ENCODE measurements at places on chromosomes 7 and 10. TPM values are rescaled to one million over a fixed set of nuclear protein-coding genes. Genes with fewer than 3 reads are reported as not detected.

DNA sequence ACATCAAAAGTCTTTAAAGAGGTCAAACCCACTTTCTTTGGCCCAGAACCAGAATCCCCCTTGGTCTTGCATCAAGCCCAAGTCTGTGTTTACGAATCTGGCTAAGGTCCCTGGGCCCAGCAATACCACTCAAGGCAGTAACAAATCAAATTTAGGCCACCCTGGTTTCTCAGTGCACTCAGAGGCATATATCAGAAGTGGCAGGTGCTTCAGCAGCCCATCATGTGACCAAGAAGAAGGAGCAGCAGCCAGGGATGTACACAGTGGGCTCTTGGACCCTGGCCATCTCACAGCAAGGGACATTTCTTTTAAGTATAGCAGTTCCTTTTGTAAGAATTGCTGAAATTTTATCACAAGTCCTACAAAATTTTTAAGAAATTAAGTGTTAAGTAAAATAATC lies 7.3 kb upstream of the SLC25A13 start:
- DNase-seq = no peak

GRCh38 chr7:4659551-4660286 lies 22.4 kb upstream of the FOXK1 start:
- DNase-seq = no peak

DNA sequence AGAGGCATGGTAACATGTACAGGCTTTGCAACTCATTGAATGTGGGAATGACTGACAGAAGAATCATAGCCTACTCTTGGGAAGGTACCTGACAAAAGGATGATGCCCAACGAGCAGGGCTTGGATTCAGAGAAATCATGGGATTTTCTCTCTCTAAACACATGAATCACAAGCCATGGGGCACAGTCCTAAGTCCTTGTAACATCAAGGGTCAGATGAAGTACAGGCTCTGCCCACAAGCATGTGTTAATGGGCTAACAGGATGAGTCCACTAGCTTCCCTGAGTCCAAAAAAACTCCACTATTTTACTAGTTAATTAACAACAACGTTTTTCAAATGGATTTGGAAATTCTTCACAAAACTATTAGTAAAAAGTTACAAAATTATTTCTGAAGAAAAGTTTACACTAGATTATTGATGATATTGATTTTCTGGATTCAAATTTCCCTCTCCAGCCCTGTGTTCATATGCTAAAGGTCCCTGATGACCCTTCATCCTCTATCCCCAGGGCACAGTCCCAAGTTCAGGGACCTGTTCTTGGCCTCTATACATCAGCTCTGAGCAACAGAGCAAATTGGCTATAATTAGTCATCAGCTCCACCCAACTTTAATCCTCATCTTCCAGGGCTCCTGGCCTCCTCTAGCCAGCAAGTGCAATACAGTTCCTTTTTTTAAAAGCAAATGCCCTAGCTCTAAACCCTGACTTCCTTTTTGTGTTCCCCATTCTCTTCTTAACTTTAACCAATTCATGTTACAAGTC lies 99.8 kb downstream of the GSAP start:
- no peak for DNase-seq

GRCh38 chr10:11448545-11449244 lies 162.8 kb downstream of the USP6NL start:
- DNase-seq = no peak

RSU1 gene
- 58.6 TPM for total RNA-seq

SBDS gene
- 185 TPM for total RNA-seq

DNA sequence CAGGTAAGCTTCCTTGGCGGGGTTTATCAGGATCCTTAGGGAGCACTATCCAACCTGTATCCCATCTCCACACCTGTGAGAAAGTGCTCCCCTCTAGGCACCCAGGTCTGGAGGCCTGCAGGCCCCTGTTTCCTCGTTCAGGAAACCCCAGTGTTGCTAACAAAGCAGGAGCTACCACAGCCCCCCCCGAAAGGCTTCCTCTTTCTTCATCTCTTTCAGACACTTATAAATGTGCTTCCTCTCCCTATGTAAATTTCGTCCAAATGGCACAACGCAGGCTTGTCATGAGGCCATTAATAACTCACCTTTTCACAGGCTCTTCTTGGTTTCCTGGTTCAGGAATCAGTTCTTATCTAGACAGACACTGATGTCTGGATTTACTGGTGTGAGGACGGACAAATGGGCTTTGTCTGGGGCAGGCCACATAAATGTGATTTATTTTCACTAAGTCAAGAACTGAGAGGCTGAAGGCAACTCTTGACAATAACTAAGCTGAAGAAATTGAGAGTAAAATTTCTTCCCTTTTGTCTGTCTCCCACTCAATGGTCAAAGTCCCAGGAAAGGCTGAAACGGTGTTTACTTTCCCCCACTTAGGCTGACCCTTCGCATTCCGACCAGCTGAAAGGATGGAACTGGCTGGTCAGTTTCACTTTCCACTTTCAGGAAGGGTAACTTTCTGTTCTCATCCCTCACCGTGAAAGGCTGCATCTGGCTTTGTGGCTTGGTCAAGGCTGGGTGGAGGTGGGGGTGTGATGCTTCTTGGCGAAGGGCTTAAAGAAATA lies 46.8 kb downstream of the PIK3AP1 start:
- peak; percentile 32 for DNase-seq

DNA sequence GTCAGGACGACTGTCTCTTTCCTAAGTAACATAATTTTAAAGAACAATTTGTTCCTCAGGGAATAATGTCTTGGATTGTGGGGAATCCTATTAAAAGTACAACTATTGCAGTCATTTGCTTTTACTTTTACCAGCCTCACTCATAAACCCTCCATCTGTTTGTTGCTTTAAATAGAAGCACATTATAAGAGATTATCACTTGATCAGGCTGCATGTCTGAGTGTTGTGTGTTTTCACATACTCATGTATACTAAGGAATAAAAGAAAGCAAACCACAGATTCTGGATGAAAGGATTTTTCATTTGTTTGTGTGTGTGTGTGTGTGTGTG lies 1077.8 kb downstream of the KCNMA1 start:
- no peak for DNase-seq

TAS2R4 gene
- 0.18 TPM for total RNA-seq

CNTNAP2 gene
- total RNA-seq = 6.2 TPM

TFR2 gene
- total RNA-seq = 2.4 TPM

- DNase-seq = no peak
Measured at GRCh38 chr7:135285547-135286233, 52.1 kb downstream of the STRA8 start.

ITGB8 gene
- total RNA-seq = 32.9 TPM

GRCh38 chr10:83164156-83164555 lies 975.2 kb upstream of the GHITM start:
- DNase-seq = no peak

DNA sequence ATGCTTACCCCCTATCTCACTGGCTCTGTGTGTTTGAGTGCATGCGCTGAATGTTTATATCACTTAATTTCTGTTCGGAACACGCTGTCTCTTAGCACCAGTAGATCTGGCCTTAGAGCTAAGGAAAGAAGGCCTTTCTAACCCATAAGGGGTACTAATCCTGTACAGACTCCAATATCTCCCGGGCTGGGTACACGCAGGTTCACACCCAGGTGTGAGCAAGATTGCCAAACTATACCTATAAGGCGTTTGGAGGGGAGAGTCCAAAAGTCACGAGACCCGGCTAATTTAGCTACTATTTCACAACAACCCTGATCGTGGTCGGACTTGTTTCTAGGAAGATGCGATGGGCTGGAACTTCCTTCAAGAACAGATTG lies 727 bp upstream of the PDSS1 start:
- DNase-seq = no peak

HOXA5 gene
- 22.6 TPM for total RNA-seq

DNA sequence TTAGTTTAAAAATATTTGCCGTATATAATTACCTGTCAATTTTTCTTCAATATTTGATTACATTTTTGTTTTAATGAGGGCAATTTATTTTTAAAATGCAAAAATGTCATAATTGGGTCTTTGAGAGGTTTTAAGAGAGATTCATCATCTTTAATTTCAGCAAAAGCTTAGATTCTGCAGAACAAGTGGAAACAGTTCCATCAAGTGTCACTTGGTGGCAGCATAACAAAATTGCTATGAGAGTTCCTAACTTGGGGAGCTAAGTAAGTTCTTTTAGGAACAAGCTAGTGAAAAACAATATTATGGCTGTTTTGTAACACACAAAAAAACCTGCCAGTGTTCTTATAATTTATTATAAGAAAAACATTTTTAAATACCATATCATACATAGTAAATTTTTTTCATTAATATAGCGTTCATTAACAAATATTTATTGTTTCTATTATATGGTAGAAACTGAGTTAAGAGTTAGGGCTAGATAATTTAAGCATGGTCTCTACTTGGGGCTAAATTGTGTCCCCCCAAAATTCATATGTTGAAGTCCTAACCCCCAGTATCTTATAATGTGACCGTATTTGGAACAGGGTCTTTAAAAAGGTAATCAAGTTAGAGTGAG lies 155.2 kb downstream of the MAGI2 start:
- peak; percentile 17 for DNase-seq

CALHM1 gene
- not detected for total RNA-seq

DNA sequence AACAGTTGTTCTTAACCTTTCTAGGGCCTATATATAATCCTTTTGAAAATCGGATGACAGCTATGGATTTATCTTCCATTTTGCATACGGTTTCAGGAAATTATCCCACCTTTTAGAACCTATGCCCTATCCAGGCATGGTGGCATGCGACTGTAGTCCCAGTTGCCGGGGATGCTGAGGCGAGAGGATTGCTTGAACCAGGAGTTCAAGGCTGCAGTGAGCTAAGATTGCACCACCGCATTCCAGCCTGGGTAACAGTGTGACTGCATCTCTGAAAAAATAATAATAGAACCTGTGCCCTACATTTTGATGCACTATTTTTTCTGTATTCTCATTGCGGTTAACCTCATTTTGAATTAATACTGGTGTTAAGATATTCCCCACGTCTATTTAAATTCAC lies 11.6 kb downstream of the CCAR1 start:
- DNase-seq = no peak

- DNase-seq = no peak
Measured at GRCh38 chr7:127976738-127977120, 54.5 kb downstream of the LRRC4 start.

CDNF gene
- total RNA-seq = not detected

MALRD1 gene
- not detected for total RNA-seq

GLI3 gene
- 4.3 TPM for total RNA-seq

DNA sequence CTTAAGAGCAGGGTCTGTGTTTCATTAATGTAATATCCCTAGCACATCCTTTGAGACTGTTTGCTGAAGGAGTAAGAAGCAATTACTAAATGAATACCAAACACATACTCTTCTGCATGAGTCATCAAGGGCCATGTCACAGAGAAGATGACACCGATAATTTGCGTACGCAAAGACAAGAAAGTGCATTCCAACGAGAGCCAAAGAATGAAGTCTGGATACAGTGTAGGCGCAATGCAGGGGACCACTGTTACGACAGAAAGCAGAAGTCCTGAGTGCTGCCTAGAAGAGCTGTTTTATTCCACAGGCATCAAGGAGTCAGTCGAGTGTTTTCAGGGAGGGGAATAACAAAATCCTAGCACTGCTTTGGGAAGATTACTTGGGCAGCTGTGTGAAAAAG lies 62.7 kb downstream of the VPS41 start:
- peak; percentile 23 for DNase-seq

GRCh38 chr10:115649217-115649616 lies 556.1 kb downstream of the ATRNL1 start:
- no peak for DNase-seq

- no peak for DNase-seq
Measured at GRCh38 chr10:6045314-6045848, 16.8 kb downstream of the IL2RA start.

TMEM176A gene
- 2.6 TPM for total RNA-seq

ZNF117 gene
- total RNA-seq = 5.4 TPM

DNA sequence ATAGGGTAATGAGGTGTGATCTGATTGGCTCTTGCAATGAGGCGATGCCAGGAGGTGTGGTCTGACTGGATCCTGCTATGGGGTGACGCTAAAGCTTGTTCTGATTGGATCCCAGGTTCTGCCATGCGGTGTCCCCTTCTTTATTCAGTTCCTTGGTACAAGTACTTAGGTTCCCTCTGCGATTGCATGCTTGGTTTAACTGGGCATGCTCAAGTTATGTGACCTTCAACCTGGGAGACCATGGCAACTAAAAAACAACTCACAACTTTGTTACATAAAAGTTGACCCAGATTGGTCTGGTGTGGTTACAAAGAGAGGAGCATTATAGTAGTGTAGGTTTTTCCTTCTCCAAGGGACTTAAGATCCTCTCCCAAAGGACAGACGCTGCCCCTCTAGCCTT lies 49.5 kb upstream of the DNAJC1 start:
- no peak for DNase-seq

CEP55 gene
- 98.9 TPM for total RNA-seq

DNA sequence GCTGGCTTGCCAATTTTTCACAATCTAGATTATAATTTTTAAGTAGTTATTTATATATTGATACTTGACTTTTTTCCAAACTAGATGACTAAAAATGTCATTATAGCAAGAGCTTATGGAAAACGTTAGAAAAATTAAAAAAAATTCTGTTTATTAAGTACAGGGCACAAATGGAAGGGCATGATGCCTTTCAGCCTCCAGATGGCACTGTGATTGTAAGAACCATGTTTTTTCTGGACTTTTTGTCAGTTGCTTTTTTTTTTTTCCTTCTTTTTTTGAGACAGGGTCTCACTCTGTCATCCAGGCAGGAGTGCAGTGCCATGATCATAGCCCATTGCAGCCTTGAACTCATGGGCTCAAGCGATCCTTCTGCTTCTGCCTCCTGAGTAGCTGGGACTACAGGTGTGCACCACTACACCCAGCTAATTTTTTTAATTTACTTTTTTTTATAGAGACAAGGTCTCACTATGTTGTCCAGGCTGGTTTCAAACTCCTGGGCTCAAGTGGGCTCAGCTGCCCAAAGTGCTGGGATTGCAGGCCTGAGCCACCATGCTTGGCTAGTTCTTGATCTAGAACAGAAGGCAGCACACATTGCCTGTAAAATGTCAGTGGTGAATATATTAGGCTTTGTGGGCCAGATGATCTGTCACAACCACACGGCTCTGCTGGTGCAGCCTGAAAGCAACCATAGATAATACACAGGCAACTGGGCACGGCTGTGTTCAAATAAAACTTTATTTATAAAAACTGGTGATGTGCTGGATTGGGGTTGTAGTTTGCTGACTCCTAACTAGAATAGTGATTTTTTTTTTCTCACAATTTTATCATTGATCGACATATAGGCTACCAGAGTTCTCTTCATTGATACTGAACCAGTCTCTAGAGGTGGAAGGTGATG lies 27.4 kb downstream of the UCMA start:
- no peak for DNase-seq

- peak; percentile 90 for DNase-seq
Measured at GRCh38 chr7:44307301-44307900, 18.0 kb downstream of the CAMK2B start.

WNT8B gene
- not detected for total RNA-seq
